ENCODE measurements at places on chromosomes 11 and 22.

DNA sequence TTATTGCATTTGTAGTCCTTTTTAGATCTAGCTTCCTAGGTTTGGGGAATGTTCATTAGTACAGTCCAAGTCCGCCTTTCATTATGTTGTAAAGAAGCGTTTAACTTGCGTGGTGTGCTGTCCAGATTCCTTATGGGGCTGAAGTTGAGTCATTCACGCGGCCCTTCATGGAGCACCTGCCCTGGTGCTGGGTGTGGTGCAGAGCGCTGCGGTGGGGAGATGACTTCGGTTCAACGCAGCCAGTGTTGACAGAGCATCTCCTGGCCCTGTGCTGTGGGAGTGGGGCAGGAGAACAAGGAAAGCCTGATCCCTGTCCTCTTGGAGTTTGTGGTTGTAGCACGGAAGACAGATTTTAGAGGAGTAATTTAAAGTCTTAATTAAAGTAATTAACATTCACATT lies 152.0 kb downstream of the TBC1D22A start:
- no peak for DNase-seq

- peak; percentile 39 for DNase-seq
Measured at GRCh38 chr11:27485930-27486773, 13.6 kb upstream of the LGR4 start.

GRCh38 chr11:4748438-4748837 lies 21.3 kb downstream of the OR51F1 start:
- no peak for DNase-seq

- no peak for DNase-seq
Measured at GRCh38 chr22:24571266-24571665, 15.5 kb downstream of the SNRPD3 start.

DNA sequence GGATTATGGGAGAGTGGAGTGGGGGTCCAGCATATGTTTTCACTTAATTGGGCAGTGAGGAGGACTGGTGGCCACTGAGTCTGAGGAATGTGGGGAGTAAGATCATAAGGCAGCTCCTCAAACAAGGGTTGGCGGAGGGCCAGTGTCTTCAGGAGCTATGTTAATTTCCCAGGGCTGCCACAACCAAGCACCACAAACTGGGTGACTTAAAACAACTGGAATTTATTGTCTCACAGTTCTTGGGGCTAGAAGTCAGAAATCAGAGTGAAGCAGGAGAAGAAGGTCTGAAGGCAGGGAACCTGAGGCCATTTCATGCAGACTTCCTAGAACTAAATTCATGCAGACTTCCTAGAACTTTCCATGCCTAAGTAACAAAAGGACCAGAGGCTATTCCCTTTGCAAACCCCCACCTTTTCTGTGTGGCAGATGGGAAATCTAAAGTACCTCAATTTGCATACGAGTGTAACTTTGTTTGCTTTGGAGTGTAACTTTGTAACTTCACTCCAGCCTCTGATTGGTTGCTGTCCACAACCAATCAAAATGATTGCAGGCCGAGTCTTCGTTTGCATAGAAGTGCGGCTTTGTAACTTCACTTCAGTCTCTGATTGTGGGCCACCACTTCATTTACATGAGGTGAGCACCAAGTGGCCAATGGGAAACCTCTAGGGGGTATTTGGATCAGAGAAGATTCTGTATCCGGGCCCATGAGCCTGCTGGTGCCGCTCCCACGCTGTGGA lies 50.5 kb upstream of the ZBED5 start:
- peak; percentile 66 for DNase-seq

DNA sequence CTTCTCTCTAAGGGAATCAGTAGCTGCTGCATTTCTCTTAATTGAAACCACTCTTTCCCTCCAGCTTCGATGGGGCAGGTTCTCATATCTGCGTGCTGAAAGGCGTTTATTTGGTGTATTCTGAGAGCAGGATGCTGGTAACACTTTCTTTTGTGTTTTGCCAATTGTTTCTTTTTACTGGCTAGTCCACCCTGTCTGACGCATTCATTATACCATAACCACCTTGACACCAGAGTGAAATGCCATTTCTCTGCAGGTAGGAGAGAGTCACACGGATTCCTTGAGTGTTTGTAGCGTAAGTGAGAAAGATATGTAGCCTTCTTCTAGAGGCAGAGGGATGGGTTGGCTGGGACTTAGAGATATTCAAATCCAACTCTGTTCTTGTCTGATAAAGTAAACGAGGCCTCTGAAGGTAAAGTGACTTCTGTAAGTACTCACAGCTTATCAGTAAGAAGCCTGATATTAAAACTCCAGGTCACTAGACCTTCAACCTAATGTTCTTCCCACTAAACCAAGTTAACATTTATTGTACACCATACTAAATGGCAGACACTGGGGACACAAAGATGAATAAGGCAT lies 21.4 kb downstream of the CD44 start:
- DNase-seq = no peak

- no peak for DNase-seq
Measured at GRCh38 chr11:113272281-113272680, 42.1 kb upstream of the TTC12 start.

DNA sequence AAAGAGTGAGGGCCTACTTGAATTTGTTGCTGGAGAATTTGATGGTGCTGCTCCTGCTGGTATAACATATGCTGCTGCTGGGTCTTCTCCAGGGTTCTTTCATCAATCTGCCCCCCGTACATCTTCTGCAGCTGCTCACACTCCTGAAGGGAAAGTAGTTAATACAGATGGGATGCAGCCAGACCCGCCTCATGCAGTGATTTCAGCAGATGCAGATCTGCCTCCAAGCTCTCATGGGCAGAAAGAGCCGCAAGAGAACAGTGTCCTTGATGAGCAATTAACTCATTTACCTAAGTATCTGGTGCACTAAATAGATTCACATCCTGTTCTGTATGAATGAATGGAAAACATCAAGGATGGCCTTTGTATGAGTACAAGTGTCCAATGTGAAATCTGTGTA lies 24.8 kb upstream of the APOA1 start:
- no peak for DNase-seq

DNA sequence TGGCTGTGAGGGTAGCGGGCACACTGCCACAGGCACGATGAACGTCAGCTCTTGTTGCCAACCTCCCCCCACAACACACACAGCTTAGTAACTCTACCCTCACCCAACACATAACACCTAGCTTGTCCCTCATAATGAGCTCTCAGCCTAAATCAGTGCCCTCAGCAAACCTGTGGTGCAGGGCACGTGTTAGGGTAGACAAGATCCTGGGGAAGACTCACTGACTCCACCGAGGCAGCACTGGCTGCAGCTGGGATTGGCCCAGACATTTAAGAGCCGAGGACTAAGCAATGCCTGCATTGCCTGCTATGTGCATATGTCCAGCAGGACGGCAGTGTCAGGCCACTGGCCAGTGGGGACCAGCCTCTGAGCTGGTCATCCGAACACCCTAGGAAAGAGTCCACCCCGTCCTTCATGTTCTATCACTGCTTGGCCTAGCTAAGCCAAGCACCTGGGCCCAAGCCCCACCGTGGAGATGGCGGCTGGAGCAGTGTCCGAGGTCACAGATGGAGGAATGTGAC lies 32.9 kb upstream of the TRIM29 start:
- DNase-seq = no peak

GRCh38 chr22:29901354-29901753 lies 18.4 kb downstream of the MTMR3 start:
- DNase-seq = peak; percentile 3

DNA sequence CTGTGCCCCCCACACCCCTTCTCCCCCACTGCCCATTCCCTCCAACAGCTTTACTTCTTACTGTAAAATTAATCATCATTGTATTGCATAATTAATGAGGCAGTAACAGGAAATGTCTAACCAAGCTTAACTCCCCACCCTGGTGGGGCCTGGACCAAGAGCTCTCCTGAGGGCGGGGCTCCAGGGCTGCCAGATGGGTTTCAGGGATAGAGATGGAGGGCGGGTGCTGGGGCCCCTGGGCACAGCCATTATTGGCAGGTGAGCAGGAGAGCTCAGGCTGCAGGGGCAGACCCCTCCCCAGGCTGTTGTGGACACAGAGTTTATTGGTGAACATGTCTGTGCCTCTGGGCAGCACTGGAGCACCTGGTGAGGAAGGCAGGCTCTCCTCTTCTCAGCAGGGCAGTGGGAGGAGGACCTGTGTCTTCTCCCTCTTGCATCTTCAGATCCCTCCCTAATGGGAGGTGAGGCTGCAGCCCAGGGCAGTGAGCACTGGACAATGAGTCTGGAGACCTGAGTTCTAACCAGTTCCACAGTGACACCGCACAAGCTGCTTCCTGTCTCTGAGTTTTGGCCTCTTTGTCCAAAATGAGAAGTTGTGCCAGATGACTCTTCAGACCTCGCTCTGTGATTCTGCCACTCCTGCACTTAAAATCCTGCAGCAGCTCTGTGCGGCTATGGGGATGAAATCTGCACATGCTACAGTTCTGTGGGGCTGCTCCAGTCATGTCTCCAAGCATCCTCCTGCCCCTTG lies 233.3 kb downstream of the CEP164 start:
- DNase-seq = no peak

GRCh38 chr11:15801616-15802015 lies 554.7 kb downstream of the SOX6 start:
- DNase-seq = no peak

GRCh38 chr11:65898656-65899355 lies 1.4 kb downstream of the FOSL1 start:
- DNase-seq = peak; percentile 28

GRCh38 chr11:8658321-8659057 lies 24.0 kb downstream of the TRIM66 start:
- DNase-seq = no peak

GRCh38 chr11:113240389-113240788 lies 74.0 kb upstream of the TTC12 start:
- no peak for DNase-seq

- no peak for DNase-seq
Measured at GRCh38 chr11:59186130-59186594, 14.2 kb downstream of the DTX4 start.

DNA sequence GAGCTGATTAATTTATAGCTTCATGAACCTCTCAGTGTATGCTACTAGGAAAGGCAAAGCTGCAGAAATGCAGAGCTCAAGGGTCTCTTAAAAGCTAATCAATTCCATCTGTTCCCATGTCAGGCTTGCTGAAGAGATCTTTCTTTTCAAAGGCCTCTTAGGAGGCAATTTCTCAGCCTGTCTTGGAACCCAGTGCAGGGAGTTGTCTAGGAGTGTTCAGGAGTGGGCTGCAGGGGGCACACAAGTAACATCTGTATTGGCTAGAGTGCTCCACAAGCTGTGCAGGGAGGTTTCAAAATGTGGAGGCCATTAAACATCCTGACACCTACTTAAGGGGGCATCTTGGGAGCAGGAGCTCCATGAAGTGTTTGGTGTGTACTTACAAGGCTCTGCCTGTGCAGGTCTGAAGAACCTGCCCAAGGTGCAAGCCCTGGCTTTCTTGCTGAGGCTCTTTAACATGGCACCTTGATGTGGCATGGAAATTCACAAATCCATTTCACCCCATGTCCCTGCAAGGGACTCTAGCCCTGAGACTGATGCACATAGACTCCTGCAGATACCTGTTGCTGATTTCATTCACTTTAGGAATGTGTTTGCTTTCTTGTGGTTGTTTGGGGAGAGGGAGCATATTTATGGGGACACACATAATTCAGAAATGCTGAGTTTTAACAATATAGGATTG lies 134.7 kb downstream of the ME3 start:
- DNase-seq = no peak

DNA sequence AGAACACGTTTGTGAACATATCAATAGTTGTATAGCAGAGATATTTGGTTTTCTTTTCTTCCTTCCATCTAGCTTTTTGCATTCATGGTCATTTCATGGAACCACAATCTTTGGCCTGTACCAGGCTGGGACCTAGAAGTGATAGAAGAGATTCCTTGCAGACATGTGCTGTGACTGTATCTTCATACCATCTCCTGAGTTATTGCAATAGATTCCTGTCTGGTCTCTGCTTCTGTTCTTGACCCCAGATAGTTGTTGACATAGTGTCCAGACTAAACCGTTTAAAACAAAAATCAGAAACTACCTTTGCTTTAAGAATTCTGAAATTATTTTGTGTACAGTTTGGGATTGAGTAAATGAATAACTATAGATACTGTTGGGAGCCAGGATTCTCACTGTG lies 16.8 kb downstream of the PANX1 start:
- DNase-seq = no peak

GRCh38 chr22:30701872-30702271 lies 7.2 kb downstream of the OSBP2 start:
- DNase-seq = no peak

- peak; percentile 99 for DNase-seq
Measured at GRCh38 chr11:114197799-114198500, 98.2 kb upstream of the NNMT start.

- DNase-seq = peak; percentile 93
Measured at GRCh38 chr22:18031695-18032454, 7.5 kb upstream of the MICAL3 start.

- no peak for DNase-seq
Measured at GRCh38 chr11:116598036-116598435, 174.8 kb downstream of the BUD13 start.

DNA sequence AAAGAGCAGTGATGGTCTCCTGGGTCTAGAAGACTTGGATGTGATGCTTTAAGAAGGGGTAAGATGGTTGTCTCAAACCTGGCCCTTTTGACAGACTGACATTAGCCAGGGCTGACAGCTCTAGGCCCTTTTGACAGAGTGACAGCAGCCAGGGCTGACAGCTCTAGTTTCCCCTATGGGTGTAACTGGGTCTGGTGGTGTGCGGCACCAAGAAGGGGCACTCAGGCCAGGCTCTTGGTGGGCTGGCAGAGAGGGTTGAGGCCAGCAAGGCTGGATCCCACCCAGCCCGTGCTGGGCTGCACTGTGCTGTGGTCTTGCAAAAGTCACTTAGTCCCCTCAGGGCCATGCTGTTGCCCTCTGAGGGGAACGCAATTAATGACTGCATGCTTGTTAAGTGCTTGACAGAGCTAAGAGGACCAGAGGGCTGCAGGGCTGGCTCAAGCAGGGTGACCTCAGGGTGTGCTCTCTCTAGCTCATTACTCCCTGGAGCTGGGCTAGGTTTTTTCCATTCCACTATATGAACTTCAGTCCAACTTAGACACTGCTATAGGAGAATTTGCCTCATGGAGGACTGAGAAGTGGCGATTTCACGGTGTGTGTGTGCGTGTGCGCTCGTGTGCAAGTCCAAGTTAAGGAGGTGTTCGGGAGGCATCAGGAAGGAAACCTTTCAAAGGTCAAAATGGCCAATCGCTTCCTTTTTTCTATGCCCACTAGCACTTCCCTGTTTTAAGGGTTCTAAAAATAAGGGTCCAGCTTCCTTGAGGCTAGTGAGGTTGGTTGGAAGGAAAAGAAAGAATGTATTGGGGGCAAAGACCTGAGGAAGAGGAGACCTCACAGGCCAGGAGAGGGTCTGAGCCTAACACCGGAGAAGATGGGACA lies 4.4 kb downstream of the UBASH3B start:
- no peak for DNase-seq

Measured in fibroblast of gingiva (primary cell).